Fibroblast of lung (primary cell): ENCODE measurements at places on chromosomes 12 and 14. TPM values are rescaled to one million over a fixed set of nuclear protein-coding genes. Genes with fewer than 3 reads are reported as not detected.
A peak's percentile ranks its signal among the peaks of the same experiment; 100 is the strongest.

VDR gene
- polyA plus RNA-seq: 24.4 and 33.9 TPM in 2 replicates

- no peak for DNase-seq
These were observed 88.1 kb upstream of the PTPRR start for GRCh38 chr12:71008616-71009015.

- no peak for DNase-seq
These were observed 57.1 kb downstream of the CCDC60 start for GRCh38 chr12:119391673-119392072.

DNA sequence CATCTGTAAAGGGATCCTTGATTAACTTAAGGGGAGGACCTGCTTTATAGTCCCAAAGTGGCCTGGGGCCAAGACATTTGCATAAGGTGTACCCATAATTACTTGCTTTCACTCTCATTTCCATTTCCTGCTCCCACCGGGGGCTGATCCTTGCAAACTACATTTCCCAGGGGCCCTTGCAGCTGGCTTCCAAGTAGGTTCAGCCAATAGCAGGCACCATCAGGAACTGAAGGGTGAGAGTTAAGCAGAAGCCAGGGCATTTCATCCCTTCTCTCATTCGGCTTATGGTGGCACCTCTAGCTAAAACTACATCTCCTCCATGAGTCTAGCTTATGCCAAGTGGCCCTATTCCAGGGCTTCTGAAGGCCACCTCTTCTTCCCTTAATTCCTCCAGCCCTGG, 88.8 kb downstream of the CCDC60 start:
- no peak for DNase-seq

- DNase-seq: no peak
These were observed 440.4 kb upstream of the DCN start for GRCh38 chr12:91622981-91623380.

- DNase-seq: peak; percentile 88
These were observed 17.9 kb upstream of the CFAP54 start for GRCh38 chr12:96471368-96472050.

TRPV4 gene
- polyA plus RNA-seq: 0.83 and 1.5 TPM in 2 replicates
